Colonic mucosa (tissue), 4 donors: ENCODE measurements at places on chromosomes 2 and 18. TPM values are rescaled to one million over a fixed set of nuclear protein-coding genes. Genes with fewer than 3 reads are reported as not detected.

DNA sequence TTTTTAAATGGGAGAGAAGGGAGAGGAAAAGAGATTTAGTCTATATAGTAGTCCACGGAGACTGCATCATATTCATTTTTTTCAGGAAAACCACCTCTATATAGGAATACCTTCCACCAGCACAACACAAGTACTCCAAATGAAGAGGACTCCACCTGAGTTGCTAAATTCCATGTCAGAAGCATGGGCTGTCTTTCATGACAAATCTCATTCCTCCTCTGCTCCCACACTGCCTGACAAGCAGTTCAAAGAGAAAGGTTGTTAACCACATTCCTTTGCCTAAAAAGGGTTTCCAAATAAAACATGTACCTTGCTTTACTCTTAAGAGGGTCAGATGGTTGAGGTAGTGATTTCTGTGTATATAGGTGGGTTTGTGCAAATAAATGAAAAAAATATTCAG is 122.0 kb downstream of the TMEFF2 start:
- H3K27me3 ChIP-seq: no peaks in the 10 kb centered on the region
- no peaks in the 10 kb centered on the region for H3K36me3 ChIP-seq
- no peak overlapping the region for H3K4me3 ChIP-seq
- no peak overlapping the region for H3K27ac ChIP-seq

GRCh38 chr18:12359515-12359927 is 17.5 kb downstream of the AFG3L2 start:
- no peaks in the 10 kb centered on the region for H3K4me1 ChIP-seq
- H3K36me3 ChIP-seq: peaks cover 20% of the 10 kb centered on the region
- no peak overlapping the region for H3K4me3 ChIP-seq
- no peaks in the 10 kb centered on the region for H3K27me3 ChIP-seq
- no peak for DNase-seq

DNA sequence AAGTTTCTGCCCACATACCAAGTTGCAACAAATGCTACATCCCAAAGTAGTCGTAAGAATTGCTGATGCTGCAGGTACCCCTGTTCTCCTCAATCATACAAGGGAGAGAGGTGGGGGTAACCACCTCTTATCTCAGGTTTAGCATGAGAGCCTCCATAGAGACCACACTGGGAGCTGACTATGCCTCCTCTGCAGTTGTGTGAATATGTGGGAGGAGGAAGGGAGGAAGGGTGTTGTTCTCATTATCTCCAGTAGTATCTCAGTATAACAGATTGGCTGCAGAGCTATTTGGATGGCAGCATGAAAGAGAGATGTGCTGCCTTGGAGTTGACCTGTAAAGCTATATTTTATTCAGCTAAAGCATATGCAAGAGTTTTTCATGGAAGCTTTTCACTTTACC is 690.7 kb downstream of the KCNJ3 start:
- no peak overlapping the region for H3K4me3 ChIP-seq
- no peak overlapping the region for H3K27ac ChIP-seq
- DNase-seq: no peak
- no peaks in the 10 kb centered on the region for H3K4me1 ChIP-seq
- H3K36me3 ChIP-seq: no peaks in the 10 kb centered on the region
- no peaks in the 10 kb centered on the region for H3K27me3 ChIP-seq

GRCh38 chr18:48250362-48250907 is 158.7 kb downstream of the ZBTB7C start:
- no peak overlapping the region for H3K4me3 ChIP-seq
- H3K36me3 ChIP-seq: no peaks in the 10 kb centered on the region
- no peaks in the 10 kb centered on the region for H3K4me1 ChIP-seq
- DNase-seq: no peak
- H3K27me3 ChIP-seq: no peaks in the 10 kb centered on the region

KIF1A gene
- total RNA-seq: 1.9 TPM

- H3K27me3 ChIP-seq: no peaks in the 10 kb centered on the region
- H3K4me1 ChIP-seq: no peaks in the 10 kb centered on the region
- H3K27ac ChIP-seq: no peak overlapping the region
Observed at GRCh38 chr18:39647627-39648534, 2082.3 kb upstream of the CELF4 start.

HOXD3 gene
- total RNA-seq: 4.6 TPM

- no peaks in the 10 kb centered on the region for H3K36me3 ChIP-seq
- H3K4me1 ChIP-seq: no peaks in the 10 kb centered on the region
- DNase-seq: no peak
- H3K4me3 ChIP-seq: no peak overlapping the region
Observed at GRCh38 chr2:195709901-195710806, 53.1 kb downstream of the SLC39A10 start.

- no peak overlapping the region for H3K4me3 ChIP-seq
- no peaks in the 10 kb centered on the region for H3K36me3 ChIP-seq
- no peak overlapping the region for H3K27ac ChIP-seq
- peaks cover 22% of the 10 kb centered on the region for H3K27me3 ChIP-seq
- H3K4me1 ChIP-seq: no peaks in the 10 kb centered on the region
Observed at GRCh38 chr2:222241128-222241870, 57.5 kb downstream of the PAX3 start.

DNA sequence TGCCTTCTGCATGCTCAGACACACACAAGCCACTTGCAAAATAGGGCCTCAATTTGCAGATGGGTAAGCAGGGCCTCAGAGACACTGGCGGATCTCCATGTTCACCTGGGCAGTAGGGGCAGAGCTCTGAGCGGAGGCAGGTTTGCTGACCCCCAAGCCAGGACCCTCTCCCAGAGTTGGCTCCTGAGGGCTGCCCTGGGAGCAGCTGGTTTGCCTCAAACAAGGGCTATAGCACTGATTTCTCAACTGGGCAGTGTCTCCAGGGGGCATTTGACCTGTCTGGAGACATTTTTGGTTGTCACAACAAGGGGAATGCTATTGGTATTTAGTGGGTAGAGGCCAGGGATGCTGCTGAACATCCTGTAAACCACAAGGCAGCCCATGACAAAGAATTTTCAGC is 11.6 kb downstream of the GLI2 start:
- DNase-seq: peak; percentile 7
- no peaks in the 10 kb centered on the region for H3K4me1 ChIP-seq
- peaks cover 5% of the 10 kb centered on the region for H3K27me3 ChIP-seq
- H3K4me3 ChIP-seq: no peak overlapping the region
- H3K36me3 ChIP-seq: no peaks in the 10 kb centered on the region
- no peak overlapping the region for H3K27ac ChIP-seq

DNA sequence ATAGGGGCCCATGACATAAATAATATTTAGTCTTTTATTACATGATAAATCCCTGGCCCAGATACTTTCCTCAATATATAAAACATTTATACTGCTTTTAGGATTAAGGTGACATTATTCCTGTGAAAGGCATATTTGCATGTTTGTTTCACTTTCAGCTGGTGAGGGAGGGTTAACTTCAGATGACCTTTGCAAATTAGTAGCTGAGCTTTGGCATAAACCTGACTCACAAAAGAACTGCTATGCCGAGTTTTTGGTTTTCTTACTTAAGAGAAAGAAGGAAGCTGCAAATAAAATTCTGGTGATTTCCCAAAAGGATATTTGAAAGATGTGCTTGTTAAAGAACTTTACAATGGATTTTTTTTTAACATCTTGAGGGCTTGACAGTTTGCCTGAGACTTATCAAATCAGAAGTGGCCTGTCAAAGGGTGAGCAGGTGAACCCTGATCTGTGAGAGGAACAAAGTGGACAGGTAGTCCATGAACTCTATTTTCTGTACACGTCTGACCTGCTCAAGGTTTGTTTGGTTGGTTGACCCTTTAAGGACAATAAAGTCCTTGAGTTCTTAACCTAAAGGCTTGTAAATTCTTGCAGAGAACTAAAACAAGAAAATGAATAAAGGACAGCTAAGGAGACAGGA is 93.5 kb downstream of the FAM124B start:
- no peaks in the 10 kb centered on the region for H3K4me1 ChIP-seq
- H3K27me3 ChIP-seq: no peaks in the 10 kb centered on the region
- H3K4me3 ChIP-seq: no peak overlapping the region

- no peak for DNase-seq
- H3K4me3 ChIP-seq: no peak overlapping the region
- H3K36me3 ChIP-seq: no peaks in the 10 kb centered on the region
- no peak overlapping the region for H3K27ac ChIP-seq
- H3K4me1 ChIP-seq: no peaks in the 10 kb centered on the region
Observed at GRCh38 chr2:99624677-99625076, 134.9 kb upstream of the REV1 start.

CHPF gene
- 43.1 TPM for total RNA-seq

DNA sequence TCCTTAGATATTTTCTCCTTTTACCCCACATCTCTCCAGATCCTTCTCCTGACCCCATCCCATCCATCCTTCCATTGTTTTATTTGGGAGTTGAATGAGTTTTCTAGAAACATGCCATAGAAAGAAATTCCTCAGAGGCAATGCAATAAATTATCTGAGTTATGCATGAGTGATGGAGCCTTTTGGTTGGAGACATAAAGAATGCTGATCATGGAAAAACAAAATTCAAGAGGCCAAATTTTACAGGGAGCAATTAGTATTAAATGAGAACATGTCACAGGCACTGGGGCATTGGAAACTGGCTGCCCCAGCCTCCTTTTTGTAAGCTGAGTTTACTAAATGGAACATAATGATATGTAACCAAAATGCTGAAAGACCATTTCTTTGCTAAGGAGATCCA is 74.2 kb upstream of the LCLAT1 start:
- no peak overlapping the region for H3K27ac ChIP-seq
- no peaks in the 10 kb centered on the region for H3K4me1 ChIP-seq
- no peaks in the 10 kb centered on the region for H3K36me3 ChIP-seq

GRCh38 chr2:146312899-146313298 is 1531.9 kb upstream of the ACVR2A start:
- no peaks in the 10 kb centered on the region for H3K27me3 ChIP-seq
- no peak overlapping the region for H3K27ac ChIP-seq
- no peak for DNase-seq
- no peaks in the 10 kb centered on the region for H3K36me3 ChIP-seq
- no peak overlapping the region for H3K4me3 ChIP-seq
- H3K4me1 ChIP-seq: no peaks in the 10 kb centered on the region

SP9 gene
- not detected for total RNA-seq

MEIS1 gene
- total RNA-seq: 8.9 TPM

DNA sequence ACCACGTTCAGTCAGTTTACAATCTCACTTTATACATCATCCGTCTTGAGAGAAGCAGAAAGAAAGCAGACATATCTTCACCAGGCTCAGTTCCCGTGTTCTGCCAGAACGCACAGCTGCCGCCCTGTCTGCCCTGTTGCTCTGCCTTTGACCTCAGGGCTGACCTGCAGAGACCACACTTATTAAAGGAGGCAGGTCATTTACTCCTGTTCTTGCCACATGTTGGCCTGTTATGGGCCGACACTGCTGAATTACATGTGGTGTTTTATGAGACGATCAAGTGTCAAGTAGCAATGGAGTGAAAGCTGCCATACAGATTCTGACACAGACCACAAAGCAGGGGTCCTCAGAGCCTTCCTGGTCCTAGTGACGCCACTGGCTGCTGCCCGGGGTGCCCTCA is 232.2 kb downstream of the TTC32 start:
- no peaks in the 10 kb centered on the region for H3K36me3 ChIP-seq
- no peaks in the 10 kb centered on the region for H3K4me1 ChIP-seq
- no peak for DNase-seq

- no peak for DNase-seq
- H3K36me3 ChIP-seq: peaks cover 19% of the 10 kb centered on the region
- H3K27me3 ChIP-seq: no peaks in the 10 kb centered on the region
Observed at GRCh38 chr2:96547203-96547641, 10.7 kb downstream of the ARID5A start.

TXNDC2 gene
- total RNA-seq: not detected
